Activated CD4-positive, alpha-beta memory T cell treated with anti-CD3 and anti-CD28 coated beads for 36 hours (primary cell): ENCODE measurements at places on chromosomes 12 and 14. TPM values are rescaled to one million over a fixed set of nuclear protein-coding genes. Genes with fewer than 3 reads are reported as not detected.

TIMM9 gene
- 61.4 TPM for total RNA-seq

ATG14 gene
- total RNA-seq, result 5.1 TPM

BDKRB1 gene
- total RNA-seq, result not detected

LHX5 gene
- not detected for total RNA-seq

C12orf54 gene
- not detected for total RNA-seq

AQP2 gene
- not detected for total RNA-seq

RTL1 gene
- not detected for total RNA-seq

TAS2R20 gene
- 0.36 TPM for total RNA-seq

GRCh38 chr14:101849125-101849524 lies 87.6 kb downstream of the PPP2R5C start:
- no peak for DNase-seq

DNA sequence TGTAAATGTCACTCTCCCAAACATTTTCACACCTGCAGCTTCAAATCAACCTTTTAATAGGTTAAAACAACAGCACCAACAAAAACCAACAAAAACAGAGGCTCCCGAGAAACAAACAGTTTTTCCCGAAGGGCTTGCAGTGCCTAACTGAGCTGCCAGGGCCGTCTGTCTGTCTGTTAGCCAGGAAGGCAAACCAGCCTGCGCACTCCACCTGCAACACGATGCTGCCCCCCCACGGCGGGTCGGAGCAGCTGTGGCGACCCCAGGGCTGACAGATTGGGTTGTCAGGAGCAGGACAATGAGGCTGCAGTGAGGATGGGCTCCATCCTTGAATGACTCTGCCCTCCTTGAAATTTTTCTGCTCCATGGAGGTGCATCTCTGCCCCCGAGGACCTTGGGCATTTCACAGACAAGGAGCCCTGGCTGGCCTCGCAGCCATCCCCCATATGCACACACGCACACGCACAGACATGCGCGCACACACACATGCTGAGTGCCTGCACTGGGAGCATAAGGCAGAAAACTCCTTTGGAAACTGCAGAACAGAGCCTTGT lies 2.6 kb downstream of the RTL1 start:
- peak; percentile 27 for DNase-seq

DNA sequence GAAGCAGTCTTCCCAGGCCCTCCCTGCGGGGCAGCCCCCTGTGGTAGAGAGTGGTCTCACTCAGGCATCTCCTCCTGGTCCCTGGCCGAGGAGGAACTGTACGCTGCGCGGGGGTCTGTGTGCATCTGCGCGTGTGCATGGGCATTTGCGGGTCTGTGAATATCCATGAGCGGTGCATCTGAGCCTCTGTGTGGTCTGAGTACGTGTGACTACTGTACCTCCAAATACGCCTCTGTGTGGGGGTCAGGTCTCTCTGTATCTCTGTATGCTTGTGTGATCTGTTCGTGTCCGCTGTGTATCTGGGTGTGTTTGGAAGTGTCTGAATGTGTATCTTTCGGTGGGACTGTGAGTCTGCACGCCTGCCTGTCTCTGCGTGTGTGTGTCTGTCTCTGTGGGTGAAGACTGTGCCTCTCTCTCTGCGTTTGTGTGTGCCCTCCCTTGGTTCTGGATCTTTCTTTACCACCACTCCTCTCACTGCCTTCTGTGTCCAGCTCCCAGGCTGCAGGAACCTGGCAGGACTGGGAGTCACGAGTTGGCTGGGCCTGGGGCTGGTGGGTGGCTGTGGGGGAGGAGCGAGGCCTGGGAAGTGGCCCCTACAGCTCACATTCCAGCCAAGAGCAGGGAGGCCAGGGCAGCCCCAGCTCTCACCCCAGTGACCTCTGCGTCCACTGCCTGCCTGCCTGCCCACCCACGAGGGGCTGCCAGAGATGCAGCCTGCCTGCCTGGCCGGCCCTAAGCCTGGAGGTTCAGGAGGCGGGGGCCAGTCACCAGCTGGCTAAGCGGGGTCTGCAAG lies 1.1 kb upstream of the PGF start:
- DNase-seq, result no peak

GRCh38 chr12:39441963-39442830 lies 723 bp downstream of the KIF21A start:
- peak; percentile 67 for DNase-seq

GRCh38 chr14:90784621-90785270 lies 31.5 kb downstream of the TTC7B start:
- DNase-seq, result no peak

- DNase-seq, result no peak
Measured at GRCh38 chr14:81855007-81855406, 321.4 kb upstream of the SEL1L start.

DNA sequence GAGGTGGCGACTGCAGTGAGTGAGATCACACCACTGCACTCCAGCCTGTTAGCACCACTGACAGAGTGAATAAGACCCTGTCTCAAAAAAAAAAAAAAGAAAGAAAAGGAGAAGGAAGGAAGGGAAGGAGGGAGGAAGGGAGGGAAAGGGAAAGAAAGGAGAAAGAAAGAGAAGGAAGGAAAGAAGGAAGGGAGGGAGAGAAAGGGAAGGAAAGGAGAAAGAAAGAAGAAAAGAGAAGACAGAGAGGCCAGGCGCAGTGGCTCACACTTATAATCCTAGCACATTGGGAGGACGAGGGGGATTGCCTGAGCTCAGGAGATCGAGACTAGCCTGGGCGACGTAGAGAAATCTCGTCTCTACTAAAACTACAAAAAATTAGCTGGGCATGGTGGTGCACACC lies 13.2 kb downstream of the DCAF5 start:
- no peak for DNase-seq

DNA sequence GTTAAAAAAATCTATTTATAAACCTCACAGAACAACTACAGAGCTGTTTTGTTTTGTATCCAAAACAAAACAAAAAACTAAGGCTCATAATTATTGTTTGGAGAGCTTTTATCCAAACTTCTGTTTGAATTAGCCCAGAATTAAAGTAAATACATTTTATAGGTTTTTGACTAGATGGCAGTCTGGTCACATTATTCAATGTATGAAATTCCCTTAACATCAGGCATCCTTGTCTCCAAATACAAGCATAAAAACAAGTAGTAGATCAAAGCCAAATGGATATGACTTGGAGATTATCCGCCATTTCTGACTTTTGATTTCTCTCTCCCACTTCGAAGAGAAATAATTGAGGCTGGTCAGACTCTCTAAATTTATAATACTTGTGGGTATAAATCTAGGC lies 63.5 kb downstream of the SLC38A1 start:
- DNase-seq, result no peak

- DNase-seq, result no peak
Measured at GRCh38 chr14:103999795-104000440, 57.6 kb upstream of the RD3L start.

- DNase-seq, result no peak
Measured at GRCh38 chr12:117019866-117020265, 79.3 kb downstream of the TESC start.

DNA sequence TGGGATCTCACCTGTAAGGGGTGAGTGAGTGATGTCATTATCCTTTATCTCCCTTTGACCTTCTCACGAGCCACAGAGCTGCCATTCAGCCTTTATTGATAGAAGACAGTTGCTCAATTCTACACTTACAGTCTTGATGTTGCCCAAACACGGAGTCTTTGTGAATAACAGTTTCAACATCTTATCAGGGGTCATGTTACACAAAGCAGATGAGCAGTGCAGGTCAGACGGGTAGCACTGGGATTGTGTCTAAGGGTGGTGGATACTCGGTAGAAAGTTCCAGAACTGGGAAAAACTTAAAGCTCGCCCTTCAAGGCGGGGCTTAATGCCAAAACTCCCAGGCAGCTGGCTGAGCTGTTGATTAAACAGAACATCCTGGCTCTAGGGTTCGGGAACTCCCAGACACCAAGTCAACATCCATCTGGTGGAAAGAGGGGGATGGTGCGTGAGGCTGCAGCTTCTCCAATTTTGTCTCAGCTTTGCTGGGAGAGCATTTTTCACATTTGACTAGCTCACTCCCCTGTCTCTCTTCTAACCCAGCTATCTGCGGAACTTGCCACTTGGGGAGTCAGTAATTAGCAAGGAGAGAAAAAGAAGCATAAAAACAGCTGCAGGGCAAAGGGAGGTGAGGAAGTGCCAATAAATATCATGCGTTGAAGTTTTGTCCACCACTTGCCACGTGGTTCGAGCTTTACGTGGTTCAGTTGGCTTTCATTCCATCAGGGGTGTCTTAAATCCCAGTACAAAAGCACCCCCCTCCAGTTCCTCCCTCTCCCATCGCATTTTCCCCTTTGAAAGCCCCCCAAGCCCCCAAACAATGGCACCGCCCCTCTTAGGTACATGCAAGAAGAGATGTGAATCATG lies 31.0 kb downstream of the FOXN4 start:
- no peak for DNase-seq

DNA sequence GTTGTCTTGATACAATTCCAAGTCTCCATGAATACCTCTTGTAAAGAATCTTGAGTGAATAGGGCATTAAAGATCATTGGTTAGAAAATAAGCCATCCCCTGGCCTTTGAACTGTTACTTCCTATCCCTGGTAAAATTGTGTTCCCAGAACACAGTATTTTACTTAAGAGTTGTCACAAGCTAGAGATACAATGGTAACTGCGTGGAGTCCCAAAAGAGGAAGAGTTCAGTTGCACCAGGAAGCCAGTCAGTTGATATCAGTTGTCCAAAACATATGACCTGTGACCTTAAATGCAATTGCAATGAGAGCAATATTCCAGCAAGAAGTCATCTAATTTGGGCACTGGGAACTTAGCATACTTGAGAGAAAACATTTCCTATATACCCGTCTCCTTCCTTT lies 117.3 kb downstream of the NEDD1 start:
- no peak for DNase-seq

DNA sequence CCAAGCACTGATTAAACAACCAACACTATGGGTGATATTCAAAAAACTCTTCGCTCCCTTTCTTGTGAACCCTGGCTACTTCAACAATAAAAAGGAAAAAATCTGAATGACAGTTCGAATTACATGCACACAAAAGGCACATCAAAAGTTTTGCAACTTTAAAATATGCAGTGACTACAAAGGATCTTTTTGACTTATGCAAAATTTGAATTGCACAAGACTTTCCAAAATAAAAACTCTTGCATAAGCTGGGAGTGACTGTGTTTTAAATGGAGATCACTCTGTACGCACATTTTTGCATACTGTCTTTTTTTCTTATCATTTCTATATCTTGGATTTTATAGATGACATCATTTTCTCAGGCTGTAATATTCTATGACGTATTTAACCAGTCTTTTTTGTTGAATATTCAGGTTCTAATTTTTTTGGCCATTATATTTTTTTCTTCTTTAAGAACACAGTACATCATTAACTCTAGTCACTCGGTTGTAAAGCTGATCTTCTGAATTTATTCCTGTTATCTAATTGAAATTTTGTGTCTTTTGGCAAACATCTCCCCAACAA lies 667.6 kb upstream of the TBX3 start:
- DNase-seq, result no peak

DNA sequence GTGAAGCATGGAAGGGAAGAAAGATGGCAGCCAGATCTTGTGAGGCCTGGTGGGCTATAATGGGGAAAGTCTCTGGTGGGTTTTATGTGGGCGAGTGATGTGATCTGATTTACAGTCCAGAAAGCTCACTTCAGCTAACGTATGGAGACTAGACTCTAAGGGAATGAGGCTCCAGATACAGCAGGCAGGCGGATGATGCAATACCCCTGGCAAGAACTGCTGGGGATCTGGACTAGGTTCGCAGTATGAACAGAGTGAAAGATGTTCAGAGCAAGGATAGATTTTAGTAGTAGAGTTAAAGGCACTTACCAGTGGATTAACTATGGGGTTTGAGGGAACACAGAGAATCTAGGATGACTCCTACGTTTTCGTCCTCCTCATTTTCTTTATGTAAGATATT lies 253.1 kb downstream of the ANO2 start:
- no peak for DNase-seq
